ENCODE measurements at places on chromosomes 6 and 20.

DNA sequence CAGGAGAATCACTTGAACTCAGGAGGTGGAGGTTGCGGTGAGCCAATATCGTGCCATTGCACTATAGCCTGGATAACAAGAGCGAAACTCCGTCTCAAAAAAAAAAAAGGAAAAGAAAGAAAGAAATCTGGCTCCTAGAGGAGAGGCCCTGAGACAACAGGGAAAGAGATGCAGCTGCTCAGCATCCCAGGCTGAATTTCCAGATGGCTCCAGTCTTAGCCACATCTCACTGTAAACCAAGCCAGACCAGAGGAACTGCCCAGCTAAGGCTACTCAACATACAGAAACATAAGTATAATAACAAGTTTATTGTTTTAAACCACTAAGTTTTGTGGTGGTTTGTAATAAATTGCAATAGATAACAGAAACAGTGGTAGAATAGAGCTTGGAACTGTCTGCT is 38.5 kb upstream of the TASP1 start:
- DNase-seq, result no peak

DNA sequence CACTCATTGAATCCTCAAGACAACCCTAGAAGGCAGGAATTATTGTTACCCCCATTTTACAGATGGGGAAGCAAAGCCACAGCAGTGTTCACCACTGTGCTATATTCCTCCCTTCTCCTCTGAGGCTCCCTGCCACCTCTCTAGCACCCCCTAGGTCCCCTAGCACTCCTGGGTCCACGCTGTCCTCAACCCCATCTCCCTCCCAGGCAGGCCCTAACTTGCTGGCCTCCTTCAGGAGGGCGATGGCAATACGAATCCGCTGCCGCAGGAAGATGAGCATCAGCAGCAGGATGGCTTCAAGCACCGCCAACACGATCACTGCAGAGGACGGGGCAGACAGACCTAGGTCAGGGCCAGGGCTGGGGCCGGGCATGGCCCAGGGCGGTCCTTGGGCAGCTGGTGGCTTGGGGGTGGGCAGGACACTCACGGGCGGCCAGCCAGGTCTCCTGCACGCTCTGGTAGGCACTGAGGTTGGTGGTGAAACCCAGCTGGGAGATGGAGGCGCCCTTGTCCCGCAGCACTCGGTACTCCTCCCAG is 7.8 kb upstream of the NEU1 start:
- no peak for DNase-seq

GRCh38 chr20:55174635-55175034 is 699.2 kb downstream of the DOK5 start:
- no peak for DNase-seq

GRCh38 chr20:39633689-39634088 is 671.5 kb downstream of the DHX35 start:
- DNase-seq, result no peak

GRCh38 chr20:60031107-60031506 is 72.9 kb downstream of the CDH26 start:
- DNase-seq, result no peak

DNA sequence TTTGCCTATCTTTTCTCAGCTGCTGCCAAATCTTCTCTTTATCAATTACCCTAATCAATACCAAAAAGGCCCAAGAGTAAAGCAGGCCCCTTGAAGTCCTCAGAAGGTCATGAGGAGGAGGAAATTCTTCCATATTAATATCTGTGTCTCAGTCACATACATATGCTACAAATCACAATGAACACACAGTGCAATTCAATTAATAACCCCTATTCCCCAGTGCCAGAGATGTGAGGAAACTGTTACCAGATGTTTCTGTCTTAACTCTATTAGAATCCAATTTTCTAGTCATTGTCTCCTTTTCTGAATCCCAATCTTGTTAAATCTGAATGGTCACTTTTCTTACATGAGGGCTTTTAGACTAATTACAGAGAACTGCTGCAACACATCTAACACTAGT is 45.9 kb upstream of the SLC2A12 start:
- no peak for DNase-seq

- DNase-seq, result no peak
These were observed 429.1 kb downstream of the HTR1B start for GRCh38 chr6:77034161-77034560.

GRCh38 chr6:108562503-108562993 is 1.8 kb downstream of the FOXO3 start:
- DNase-seq, result no peak

DNA sequence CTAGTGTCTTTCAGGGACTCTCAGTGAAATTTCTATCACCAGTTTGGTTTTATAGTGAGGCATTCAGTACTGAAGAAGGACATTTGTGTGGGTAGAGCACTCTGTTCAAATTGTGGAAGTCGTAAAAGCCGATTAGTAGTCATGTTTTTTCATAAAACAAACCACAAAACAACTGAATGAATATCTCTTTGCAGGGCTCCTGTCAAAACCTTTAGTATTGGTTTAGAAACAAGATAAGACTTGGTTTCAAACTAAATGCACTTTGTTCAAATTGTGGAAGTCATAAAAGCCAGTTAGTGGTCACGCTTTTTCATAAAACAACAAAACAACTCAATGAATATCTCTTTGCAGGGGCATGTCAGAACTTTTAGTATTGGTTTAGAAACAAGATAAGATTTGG is 23.8 kb downstream of the ADGRF4 start:
- DNase-seq, result peak; percentile 22

DNA sequence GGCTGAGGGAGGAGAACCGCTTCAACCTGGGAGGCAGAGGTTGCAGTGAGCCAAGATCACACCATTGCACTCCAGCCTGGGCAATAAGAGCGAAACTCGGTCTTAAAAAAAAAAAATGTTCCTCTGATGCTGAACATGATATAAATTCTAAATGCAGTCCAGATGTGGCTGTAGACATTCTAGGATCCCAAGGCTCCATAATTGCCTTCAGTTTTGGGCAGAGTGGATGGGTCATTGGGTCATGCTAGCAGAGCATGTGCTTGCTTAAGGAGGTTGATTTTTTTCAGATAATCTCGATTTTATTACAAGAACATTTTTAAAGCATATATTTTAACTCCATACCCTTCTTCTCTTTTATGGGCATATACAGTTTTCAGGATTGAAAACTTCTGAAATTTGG is 112.0 kb downstream of the UTRN start:
- no peak for DNase-seq

DNA sequence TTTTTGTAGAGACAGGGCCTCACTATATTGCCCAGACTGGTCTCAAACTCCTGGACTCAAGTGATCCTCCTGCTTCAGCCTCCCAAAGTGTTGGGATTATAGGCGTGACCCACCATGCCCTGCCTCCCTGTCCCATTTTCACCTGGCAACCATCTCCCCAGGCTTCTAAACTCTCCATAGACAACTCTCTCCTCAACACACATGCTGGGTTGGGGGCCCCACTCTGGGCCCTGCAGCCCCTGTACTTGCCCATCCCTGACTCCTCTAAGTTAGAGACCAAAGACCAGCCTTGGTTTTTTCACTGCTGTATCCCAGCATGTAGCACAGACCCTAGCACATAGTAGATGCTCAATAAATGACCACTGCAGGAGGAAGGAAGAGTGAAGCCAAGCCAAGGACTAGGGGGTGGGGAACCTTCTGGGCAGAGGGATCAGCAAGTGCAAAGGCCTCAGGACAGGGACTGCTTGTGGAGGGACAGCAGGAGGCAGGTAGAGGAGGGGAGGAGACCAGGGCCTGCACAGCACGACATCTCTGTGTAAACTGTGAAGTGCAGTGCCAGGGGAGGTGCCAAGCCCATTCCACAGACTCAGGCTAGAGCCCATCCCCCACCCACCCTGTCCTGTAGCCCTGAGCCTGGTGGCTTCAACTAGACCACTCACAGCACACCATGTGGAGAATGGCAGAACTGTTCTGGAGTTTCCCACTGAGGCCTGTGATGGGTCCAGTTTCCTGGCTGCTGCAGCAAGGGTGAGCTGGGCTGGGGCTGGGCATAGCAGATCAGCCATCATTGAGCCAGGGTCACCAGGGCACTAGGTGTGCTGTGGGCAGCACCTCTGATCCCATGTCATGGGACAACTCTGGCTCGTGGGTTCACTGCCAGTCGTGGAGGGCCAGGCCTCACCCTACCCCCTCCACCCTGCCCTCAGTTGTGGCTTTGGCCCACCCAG is 3.4 kb upstream of the SRC start:
- DNase-seq, result no peak

DNA sequence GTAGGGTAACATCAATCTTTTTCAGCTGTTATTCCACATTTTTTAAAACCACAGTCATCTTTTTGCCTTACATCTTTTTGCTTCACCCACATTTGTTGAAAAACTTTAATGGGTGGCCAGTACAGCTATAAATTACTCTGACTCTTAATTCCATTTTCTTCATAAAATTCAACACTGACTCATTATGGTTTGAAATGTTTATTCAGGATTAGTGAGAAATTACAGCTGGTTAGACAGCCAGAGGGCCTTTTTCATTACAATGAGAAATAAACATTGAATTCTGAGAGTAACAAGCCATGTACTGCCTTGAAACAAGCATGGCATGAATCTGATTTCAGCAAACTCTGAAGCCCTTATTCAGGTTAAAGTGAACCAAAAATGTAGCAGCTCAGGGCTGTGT is 19.5 kb downstream of the NDUFAF4 start:
- no peak for DNase-seq

- DNase-seq, result no peak
These were observed 83.7 kb downstream of the STXBP5 start for GRCh38 chr6:147287869-147288271.

- no peak for DNase-seq
These were observed 302.4 kb upstream of the POU3F2 start for GRCh38 chr6:98532004-98532403.

- DNase-seq, result no peak
These were observed 20.9 kb upstream of the PNPLA1 start for GRCh38 chr6:36248980-36249379.

DNA sequence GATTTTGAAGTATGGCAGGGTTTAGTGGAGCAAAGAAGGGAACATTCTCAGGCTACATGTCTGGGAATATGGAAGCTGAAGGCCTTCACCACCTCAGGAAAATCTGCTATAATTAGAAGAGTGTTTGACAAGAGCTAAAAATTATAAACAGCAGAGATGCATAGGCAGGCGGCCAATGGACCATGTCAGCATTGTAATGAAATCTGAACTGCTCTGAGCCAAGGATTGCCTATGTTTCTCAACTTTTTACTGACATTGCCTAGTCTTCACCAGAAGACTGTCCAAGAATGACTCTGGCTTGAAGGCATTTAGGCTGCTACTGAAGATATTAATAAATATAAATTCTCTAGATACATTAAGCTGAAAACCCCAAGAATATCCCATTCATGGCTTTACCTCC is 84.1 kb downstream of the C6orf52 start:
- no peak for DNase-seq

DNA sequence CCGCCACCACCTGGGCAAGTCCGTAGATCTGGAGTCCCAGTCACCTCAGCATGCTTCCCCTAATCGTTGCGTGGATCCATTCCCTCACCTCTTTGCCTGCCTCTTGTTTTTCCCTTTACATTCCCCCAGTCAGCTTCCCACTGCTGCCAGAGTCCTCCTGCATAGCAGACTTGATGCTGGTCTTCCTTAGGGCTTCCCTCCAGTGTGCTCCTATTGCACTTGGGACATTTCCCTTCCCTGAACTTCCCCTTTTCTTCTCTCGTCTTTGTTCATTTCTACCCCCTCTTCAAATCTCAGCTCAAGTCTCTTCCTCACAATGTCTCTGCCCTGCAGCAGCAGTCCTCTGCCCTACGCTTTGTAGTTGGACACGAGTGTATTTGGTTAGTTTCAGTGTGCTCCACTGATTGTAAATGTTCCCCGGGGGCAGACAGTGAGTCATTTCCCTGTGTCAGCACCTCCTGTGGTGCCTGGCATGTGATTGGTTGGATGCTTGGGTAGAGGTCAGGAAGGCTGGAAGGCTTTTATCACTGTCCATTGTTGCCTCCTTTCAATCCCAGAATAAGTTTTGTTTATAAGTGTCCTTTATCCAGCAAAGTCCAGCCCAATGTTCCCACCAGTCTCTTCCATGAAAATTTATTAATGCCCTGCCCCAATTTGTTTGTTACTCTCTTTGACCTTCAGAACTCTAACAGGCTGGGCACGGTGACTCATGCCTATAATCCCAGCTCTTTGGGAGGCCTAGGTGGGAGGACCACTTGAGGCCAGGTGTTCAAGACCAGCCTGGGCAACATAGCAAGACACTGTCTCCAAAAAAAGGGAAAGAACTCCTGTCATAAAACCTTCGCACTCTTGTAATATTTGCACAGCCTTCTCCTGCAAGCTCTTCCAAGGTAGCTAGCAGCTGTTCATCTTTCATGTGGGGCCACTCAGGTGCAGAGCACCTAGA is 38.3 kb downstream of the FAM120B start:
- DNase-seq, result no peak

DNA sequence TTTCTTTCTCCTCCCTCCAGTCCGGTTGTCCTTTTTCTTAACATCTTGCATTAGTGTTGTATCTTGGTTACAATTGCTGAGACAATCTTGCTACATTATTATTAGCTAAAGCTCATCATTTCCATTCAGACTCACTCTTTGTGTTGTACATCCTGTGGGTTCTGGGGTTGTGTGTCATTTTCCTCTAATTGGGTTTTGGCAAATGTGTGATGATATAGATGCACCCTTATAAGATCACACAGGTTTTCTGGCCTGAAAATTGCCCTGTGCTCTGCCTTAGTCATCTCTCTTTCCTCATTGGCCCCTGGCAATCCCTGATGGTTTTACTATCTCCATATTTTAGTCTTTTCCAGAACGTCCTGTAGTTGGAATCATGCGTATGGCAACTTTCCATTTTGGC is 60.1 kb downstream of the PPP1R14C start:
- no peak for DNase-seq

GRCh38 chr6:149440735-149441671 is 40.9 kb downstream of the SUMO4 start:
- no peak for DNase-seq

GRCh38 chr20:20022498-20022897 is 5.3 kb downstream of the NAA20 start:
- peak; percentile 56 for DNase-seq

DNA sequence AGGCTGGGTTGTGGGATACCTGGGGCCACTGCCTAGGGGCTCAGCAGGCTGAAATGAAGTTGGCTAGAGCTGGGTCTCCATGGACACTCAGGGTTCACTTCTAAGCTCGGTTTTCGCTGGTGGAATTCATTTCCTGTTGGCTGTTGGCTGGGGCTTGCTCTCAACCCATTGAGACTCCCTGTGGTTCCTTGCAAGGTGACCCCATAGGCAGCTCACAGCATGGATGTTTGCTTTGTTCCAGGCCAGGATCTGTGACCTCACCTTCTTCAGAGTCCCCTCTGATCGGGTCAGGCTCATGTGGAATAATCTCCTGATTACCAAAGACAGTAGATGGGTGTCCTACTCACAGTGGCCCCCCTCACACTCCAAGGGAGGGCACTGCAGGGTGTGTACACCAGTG is 229.3 kb downstream of the QKI start:
- DNase-seq, result no peak
